ENCODE measurements at places on chromosomes 7 and 10.

DNA sequence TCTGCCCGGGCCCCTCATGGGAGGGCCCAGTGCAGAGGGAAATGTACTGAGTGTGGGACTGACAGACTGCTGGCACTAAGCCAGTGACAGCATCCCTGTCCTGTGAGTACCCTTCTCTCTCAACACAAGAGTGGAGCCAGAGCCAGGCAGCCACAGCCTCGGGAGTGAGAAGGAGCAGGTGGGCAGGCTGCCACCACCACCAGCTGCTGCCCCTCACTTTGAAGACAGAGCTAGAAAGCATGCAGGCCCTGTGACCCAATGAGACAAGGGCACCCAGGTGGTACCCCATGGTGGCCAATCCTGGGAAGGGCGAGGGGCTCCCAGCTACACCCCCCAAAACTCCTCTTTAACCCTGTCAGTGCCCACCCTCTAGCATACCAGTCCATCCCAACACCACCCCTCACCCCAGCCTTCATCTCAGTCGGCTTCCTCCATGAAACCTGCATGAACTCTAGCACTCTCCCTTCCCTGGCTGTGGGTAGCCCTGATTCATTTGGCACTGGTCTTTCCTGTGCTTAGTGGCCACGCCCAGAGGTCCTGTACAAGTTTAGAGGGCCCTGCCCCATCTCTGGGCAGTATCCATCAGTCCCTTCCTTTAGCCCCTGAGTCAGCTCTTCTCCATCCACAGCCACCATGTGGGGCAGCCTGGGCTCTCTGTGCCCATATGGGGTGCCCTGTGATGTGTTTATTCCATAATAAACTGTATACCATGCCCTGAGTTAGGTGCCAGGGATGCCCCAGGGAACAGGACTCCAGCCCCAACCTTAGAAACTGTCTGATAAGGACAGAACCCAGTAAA lies 207.0 kb upstream of the ZMIZ1 start:
- no peak for DNase-seq
- no peak overlapping the region for H3K4me3 ChIP-seq
- no peaks in the 10 kb centered on the region for H3K27me3 ChIP-seq
- no peaks in the 10 kb centered on the region for H3K4me1 ChIP-seq
- H3K27ac ChIP-seq = no peak overlapping the region
- no peaks in the 10 kb centered on the region for H3K36me3 ChIP-seq

DNA sequence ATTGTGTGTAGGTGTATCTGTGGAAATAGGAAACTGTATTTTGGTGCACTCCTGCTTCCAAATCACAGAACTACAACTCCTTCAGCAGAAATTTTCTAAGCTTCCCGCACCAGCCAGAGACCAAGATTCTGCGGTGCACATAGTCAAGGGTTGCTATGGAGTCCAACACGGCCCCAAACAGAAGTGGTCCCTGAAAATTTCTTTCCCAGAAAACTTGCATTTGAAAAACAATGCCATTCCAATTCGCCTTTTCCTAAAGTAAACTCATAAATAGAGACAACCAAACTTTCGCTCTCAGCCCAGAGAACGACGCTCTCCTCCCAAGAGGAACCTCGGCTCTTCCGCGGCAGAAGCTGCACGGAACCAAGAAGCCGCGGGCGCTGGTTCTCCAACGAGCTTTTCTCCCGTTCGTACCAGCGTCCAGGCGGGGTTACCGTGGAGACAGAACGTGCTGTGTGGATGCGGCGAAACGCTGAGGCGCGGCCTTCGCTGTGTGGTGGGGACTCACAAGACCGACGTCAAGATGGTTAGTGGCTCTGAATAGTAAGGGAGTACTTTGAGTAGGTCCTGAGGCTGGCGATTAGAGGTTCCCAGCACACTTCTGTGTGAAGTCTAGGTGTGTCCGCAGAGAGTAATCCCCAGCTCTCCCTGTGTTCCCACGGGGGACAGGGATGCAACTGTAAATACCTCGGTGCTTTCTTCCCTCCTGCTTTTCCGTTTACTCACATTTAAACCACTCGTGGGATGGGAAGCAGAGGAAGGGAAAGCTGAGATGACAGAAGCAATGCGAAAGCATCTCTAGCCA lies 24.0 kb upstream of the ZC3HAV1 start:
- H3K36me3 ChIP-seq = no peaks in the 10 kb centered on the region
- peak overlapping the region; percentile 86 for H3K4me3 ChIP-seq
- DNase-seq = peak; percentile 94
- no peaks in the 10 kb centered on the region for H3K27me3 ChIP-seq
- H3K4me1 ChIP-seq = peaks cover 6% of the 10 kb centered on the region

- H3K4me1 ChIP-seq = peaks cover 45% of the 10 kb centered on the region
- H3K27ac ChIP-seq = peak overlapping the region; percentile 90
- H3K27me3 ChIP-seq = no peaks in the 10 kb centered on the region
- peak overlapping the region; percentile 16 for H3K4me3 ChIP-seq
- no peaks in the 10 kb centered on the region for H3K36me3 ChIP-seq
Measured at GRCh38 chr7:141585592-141586510, 34.6 kb downstream of the AGK start.

- peaks cover 24% of the 10 kb centered on the region for H3K27me3 ChIP-seq
- DNase-seq = peak; percentile 14
- no peak overlapping the region for H3K27ac ChIP-seq
- H3K4me1 ChIP-seq = 0 out of 2 replicates have a peak, but pooled peaks cover 10% of the 10 kb centered on the region
Measured at GRCh38 chr7:44043902-44044301, 600 bp upstream of the DBNL start.

Measured in GM23338 (cell line).